ENCODE measurements at places on chromosomes 12 and 14.

DNA sequence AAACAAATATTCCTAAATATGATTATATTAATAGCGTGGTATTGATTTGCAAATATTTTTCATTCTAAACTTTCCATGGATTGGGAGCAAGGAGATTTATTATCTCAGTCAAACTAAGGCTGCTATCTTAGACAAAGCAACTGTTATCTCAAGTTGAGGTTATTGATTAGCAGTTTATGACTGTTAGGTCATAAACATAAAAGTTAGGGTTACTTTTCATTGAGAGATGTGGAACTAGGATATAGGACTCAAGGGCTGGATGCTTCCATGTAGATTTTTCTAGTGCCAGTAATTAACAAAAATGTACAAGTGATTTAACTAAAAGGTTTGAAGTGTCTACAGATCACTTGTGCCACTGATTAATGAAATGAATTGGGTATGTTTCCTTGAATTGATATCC, 19.1 kb downstream of the SCFD1 start:
- DNase-seq, result no peak

DNA sequence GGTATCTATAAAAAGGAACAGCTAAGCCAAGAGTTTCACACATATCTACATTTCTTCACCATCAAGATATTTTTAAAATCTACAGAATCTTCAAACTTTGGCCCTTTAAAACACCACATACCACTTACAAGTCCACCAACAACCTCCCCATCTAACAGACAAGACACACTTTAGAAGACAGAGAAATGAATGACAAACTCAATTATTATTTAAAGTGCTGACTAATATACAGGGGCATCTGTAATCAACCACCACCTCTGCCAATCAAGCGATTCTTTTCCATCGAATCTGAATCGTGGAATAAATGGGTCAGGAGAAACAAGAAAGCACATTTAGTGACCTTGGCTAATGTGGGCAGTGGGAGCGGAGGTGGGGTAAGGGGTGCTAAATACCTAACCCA, 7.7 kb downstream of the SETD3 start:
- DNase-seq, result no peak

GRCh38 chr14:57847096-57847495, 18.8 kb downstream of the SLC35F4 start:
- DNase-seq, result no peak

- no peak for DNase-seq
Measured at GRCh38 chr12:87413784-87414183, 615.4 kb downstream of the C12orf50 start.

- DNase-seq, result no peak
Measured at GRCh38 chr12:90152897-90153624, 444.4 kb upstream of the ATP2B1 start.

DNA sequence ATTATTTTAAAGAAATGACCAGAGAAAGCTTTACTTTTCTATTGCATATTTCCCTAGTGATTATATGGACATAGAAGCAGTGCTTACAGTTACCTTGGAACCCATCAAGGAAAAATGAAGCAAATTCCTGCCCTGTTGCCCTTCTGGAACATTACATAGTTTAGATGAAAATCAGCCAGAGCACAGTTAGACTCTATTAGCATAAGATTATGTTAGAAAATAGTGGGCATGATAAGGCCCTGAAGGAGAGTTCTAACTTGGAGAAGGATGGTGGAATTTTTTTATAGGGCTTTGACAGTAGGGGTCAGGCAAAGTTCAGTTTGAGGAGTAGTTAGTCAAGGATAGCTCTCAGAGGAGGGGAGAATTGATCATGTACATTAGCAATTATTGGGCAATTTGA, 74.3 kb downstream of the FUT8 start:
- no peak for DNase-seq

DNA sequence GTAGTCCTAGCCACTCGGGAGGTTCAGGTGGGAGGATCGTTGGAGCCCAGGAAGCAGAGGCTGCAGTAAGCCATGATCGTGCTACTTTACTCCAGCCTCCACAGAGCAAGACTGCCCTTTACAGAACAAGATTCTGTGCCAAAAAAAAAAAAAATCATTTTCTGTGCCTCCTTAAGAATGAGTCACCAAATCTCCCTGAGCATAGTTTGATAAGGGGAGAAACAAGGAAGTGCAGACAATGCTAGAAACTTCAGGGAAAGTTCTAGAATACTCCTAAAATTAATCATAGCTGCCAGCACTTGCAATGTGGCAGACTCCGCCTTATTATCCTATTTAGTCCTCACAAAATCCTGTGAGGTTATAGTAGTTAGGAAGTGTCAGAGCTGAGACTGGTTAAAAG, 74.5 kb downstream of the KCNK10 start:
- no peak for DNase-seq

GRCh38 chr12:69070319-69071090, 137.5 kb upstream of the CPM start:
- DNase-seq, result peak; percentile 73

GRCh38 chr12:97275728-97276590, 186.6 kb upstream of the RMST start:
- DNase-seq, result no peak

DNA sequence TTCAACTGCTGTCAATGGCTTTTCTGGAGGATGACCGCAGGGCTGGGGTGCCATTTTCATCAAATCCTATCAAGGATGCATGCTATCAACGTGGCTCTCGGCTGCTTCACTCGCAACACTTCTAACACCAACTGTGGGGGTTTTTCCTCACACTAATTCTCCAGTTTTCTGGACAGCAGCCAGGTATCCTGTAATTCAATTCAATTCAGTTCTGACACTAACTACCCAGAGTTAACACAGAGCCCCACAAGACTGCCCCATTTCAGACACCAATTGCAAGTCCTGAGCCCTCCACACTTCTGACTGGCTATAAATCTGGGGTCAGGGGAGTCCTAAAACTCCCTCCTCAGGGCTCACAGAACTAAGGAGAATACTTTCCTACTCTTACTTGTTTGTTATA, 55.3 kb upstream of the TMCC3 start:
- DNase-seq, result no peak

DNA sequence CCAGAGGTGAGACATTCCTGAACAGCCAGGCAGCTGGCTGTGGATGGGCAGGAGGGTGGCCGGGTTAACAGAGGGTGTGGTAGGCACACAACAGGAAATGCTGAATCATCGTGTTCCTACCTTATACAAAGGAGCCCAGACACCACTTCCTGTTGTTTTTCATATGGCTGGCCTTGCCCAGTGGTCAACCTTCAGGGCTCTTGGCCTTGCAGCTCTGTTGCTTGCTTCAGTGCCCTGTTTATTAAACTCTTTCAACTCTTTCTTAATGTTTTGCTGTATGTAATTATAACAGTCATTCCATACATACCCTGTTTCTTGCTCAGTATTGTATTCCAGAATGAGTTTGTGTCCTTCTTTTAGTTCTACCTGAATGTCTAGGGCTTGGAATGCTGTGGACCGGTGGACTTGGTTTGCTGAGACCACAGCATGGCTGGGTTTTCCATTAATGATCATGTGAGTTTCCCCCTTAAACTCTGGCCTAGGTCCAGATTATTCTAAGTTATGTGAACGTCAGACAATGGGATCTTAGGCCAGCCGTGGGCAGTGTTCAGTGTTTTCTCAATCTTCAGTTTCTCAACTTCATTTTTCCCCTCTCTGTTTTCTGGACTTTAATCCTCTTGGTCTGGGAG, 11.9 kb downstream of the CFAP54 start:
- DNase-seq, result peak; percentile 57

- DNase-seq, result no peak
Measured at GRCh38 chr14:31582836-31583452, 21.7 kb downstream of the NUBPL start.

DNA sequence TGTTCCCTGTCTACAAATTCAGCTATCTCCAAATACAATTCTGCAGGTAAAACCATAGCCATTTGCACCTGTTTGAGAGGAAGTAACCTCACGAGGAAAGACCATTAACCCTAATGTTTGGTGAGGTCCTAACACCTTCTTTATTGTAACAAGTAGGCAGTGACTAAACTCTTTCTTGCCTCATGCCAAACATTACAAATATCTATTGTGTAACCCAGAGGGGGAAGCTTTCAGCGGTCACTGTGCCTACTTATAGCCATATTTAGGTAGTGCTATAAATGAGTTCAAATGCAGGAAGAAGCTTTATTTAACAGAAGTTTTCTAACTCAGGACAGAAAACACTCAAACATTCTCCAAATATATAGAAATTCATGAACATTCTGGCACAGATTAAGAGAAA, 252.7 kb downstream of the LRFN5 start:
- no peak for DNase-seq

DNA sequence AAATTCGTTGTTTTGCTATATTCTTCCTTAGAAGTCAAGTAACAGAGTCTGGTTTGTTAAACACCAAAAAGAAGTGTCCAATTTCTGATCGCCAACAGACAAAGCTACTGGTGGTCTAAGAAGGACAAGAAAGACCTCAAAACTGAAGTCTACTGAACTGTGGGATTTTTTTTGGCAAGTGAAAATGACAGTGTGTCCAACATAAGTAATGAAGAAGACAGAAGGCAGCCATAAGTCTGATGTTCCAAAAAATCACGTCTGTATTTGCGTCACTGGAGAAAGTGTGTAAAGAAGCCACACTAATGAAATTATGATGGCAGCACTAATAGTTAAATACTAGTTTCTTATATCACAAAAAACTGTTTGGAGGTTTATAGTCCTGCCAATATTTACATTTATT, 32.6 kb downstream of the WASHC3 start:
- no peak for DNase-seq

DNA sequence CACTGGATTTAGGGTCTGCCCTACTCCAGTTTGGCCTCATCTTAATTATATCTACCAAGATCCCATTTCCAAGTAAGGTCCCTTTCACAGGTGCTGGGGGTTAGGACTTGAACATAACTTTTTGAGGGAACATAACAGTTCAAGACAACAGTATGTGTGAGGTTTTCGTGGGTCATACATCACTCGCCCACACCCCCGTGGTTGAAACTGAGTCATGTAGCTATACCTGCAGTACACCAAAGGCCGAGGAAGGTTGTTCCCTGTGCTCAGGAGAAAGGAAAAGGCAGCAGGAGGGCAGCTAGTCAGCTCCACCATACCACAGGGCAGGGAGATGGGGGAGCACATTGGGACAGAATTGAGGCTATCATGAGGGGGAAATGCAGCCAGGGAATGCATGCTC, 167.0 kb downstream of the PPM1H start:
- no peak for DNase-seq

DNA sequence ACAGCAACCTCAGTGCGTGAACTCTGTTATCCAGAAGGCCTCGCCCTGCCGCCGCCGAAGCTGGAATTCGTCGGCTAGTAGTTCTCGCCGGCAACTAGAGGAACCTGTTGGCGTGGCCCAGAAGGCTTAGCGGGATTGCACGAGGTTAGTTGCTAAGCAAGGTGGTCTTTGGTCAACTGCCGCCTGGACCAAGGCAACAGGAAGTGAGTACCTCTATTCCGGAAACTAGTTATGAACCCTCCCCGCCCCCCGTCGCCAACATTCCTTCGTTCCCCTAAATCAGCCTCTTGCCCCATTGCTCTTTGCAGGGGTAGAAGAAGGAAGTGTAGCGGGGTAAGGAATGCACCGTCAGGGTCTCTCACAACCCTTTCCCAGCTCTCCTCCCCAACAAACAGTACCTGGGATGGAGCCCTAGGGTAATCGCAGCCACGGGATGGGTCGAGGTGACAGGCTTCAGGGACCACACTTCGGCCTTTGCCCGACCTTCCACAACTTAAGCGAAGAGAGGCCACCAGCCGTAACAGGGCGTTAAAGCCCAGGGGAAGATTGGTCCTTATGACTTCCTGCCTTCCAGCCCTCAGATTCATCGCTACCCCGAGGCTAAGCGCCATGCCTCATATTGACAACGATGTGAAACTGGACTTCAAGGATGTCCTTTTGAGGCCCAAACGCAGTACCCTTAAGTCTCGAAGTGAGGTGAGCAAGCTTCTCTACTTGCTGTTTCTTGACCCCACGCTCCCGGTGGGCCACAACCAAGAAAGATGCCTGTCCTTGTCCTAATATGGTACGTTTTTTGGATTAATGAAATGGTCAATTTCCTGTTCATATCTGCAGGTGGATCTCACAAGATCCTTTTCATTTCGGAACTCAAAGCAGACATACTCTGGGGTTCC, at the start of gene GMPR2:
Gene GMPR2, plus strand, starts transcription at position 285 of the 893 bp plus-strand sequence. Its CDS starts 325 bp downstream, at position 610.
- DNase-seq, result peak; percentile 49

GRCh38 chr12:45803111-45803510, 73.6 kb downstream of the ARID2 start:
- no peak for DNase-seq

DNA sequence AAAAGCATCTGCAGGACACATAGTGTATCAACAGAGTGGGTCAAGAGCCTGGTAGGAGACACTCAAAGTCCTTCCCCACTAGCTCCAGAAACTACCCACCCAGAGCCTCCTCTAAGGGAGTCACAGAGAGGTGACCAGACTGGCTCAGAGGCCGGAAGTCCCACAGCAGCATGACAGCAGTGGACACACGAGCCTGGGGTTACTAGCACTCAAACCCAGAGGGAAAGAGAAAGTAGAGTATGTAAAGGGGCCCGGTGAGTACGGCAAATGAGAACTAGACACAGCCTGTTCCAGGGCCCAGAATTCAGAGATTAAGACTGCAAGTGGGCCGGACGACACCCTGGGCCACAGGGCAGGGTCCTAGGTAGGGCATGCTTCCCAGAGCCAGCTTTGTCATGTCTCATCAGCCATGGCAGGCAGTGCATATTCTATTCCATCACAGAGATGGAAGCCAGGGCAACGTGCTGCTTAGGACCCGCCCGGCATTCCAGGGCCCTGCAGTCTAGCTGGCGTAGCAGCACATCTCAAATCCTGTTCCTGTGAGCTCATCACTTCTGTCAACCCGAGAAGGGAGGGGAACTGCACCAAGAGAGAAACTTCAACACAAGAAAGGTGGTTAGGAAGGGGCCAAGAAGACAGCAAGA, 4.2 kb downstream of the IFFO1 start:
- DNase-seq, result no peak

DNA sequence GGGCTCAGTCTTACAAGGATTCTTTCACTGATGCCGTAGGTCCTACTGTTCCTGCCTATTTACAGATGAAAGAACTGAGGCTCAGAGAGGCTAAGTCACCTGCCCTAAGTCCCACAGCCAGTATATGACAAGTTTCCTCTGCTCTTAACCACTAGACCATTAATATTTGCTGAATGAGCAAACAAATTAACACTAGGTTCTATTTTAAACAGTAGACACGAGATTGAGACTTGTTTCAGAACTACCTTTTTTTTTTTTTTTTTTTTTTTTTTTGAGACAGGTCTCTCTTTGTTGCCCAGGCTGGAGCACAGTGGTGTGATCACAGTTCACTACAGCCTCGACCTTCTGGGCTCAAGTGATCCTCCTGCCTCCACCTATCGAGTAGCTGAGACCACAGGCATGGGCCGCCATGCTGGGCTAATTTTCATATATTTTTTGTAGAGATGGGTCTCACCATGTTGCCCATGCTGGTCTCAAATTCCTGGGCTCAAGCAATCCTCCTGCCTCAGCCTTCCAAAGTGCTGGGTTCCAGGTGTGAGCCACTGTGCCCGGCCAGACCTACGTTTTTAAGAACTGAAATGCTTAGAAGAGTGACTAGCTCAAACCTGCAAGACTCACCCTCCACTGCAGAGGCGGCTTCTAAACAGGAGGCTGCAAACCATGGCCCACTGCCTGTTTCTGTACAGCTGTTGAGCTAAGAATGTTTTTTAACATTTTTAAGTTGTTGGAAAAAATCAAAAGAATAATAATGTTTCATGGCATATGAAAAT, 12.9 kb downstream of the SYNE3 start:
- no peak for DNase-seq

GRCh38 chr14:61663312-61663979, 31.9 kb upstream of the HIF1A start:
- no peak for DNase-seq

GRCh38 chr12:97757481-97758193, 295.0 kb downstream of the RMST start:
- no peak for DNase-seq

GRCh38 chr12:85273381-85274314, 6.4 kb upstream of the ALX1 start:
- no peak for DNase-seq
